Activated effector memory CD4-positive, alpha-beta T cell treated with Interleukin-2 at 50 U/mL for 16 hours (primary cell): ENCODE measurements at places on chromosomes 11 and 22.
A peak's percentile ranks its signal among the peaks of the same experiment; 100 is the strongest.

DNA sequence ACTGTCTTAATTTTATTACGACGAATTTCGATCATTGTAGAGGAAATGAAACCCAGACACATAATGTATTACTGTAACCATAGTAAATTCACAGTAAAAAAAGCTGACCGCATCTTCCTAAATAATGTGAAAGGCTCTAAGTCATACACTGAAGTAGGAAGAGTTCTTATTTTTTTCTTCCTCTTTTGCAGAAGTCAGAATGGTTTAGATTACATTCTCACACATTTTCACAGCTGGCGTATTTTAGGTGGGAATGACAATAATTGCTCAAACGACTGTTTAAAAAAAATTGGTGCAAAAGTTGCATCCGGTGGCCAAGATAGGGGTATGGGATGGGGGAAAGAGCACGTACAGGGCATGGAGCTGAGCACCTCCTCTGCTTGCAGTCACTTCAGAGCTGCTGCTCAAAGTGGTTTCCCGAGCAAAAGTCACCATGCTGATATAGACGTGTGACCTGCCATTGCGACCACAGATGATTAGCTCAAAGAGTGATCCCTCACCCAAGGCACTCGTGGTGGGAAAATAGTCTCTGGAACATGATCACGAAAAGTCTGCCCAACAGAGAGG lies 35.3 kb downstream of the MMP13 start:
- DNase-seq, result no peak

- no peak for DNase-seq
These were observed 16.4 kb upstream of the FCHSD2 start for GRCh38 chr11:73158356-73159051.

DNA sequence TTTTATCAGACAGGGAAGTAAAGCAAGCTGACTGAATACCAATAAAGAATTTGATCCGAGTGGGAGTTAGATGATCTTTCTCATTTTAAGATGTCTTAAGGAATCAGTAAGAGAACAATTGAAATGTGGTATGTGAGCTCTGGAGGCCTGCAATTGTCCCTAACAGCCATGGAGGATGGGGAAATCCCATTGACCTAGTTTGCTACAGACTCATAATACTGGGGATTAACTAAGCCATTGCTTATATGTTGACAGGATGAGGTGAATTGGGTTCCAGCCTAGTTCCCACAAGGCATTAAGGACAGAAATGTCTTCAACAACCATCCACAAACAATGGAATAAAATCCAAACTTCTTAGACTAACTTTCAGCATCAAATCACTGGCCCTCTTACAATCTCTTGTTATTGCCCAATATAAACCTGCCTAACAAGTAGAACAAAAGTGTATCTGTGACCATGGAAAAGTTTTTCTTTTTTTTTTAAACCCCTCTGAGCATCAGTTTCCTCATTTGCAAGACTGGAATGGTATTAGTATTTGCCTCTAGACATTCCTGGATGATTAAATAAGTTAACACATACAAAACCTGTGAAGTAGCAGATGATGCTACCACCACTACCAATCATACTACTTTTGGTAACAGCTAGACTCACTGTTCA lies 773.2 kb downstream of the DLG2 start:
- no peak for DNase-seq

DNA sequence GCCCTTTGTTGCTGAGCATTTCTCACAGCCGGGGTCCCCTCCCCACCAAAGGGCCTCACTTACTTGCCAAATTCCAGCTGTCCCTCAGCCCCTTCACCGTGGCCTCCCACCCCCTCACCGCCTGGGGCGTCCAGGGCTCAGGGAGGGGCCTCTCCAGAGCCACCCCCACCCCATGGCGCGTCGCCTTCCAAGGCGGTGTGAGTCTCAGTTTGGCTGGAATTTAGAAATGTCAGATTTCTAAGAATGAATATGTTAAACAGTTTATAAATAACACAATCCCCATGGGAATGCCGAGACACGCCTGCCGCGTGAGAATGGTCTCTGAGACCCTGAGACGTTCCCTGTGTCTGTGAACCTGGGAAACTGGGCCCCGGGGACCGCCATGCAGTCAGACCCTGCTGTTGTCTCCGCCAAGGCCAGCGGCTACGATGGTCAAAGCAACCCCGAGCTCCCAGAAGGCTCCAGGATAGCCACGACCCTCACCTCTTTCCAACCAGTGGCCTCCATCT lies 28.9 kb downstream of the CELSR1 start:
- no peak for DNase-seq

DNA sequence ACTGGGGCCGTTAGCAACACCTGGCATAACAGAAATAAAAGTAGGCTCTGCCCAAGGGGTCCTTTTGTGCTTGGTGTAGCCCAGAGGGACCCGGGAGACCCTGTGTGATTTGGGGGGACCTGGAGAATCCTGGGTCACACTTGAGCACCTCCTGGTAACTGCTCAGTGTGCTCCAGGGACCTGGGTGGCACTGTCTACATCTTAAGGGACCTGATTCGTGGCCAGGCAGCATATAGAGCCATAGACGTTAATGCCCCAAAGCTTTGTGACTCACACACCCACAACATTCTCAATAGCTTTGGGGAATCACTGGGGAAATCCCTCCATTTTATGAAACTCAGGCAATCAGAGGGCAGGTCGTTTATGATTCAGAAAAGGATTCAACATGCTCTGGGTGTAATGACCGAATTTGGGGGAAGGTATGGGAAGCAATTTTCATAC lies 3.6 kb upstream of the IGF2 start:
- DNase-seq, result no peak

DNA sequence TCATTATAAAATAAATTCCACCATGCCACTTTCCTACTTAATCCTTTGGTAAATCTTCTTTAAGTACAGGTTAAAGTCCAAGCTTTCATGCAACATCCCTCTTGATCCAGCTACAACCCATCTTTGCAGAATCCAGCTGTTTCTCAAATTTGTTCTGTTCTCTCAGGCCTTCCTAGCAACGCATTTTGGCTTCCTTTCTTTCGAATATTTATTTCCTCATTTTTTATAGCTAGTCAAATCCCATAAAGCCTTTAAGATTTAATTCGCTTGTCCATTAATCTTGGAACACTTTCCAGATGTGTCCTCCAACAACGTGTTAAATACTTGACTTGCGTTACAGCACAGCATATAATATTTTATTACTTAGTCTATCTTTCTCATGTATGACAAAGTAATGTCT lies 600.1 kb upstream of the CHORDC1 start:
- DNase-seq, result no peak

GRCh38 chr11:64511966-64512365 lies 79.1 kb upstream of the SLC22A12 start:
- no peak for DNase-seq

GRCh38 chr11:12922980-12923507 lies 86.1 kb upstream of the RASSF10 start:
- DNase-seq, result no peak

- DNase-seq, result no peak
These were observed 1.3 kb downstream of the EHBP1L1 start for GRCh38 chr11:65576867-65577755.

DNA sequence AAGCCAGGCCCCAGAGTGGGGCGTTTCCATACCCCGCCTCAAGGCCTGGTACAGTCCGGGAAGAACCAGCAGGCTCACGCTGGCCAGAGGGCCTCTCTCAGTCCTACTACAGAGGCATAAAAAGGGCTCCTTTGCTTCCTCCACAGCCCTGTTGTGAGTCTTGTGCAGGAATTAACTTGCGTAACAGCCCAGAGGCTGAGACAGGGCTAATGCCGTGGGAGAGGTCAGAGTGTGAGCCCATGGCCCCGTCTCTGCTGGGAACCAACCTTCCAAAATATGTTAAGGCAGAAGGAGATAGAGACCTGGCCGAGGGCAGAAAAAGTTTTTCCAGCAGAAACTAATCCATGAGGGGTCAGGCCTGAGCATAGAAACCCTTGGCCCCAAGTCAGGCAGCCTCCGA lies 19.9 kb upstream of the TMEM184B start:
- no peak for DNase-seq

DNA sequence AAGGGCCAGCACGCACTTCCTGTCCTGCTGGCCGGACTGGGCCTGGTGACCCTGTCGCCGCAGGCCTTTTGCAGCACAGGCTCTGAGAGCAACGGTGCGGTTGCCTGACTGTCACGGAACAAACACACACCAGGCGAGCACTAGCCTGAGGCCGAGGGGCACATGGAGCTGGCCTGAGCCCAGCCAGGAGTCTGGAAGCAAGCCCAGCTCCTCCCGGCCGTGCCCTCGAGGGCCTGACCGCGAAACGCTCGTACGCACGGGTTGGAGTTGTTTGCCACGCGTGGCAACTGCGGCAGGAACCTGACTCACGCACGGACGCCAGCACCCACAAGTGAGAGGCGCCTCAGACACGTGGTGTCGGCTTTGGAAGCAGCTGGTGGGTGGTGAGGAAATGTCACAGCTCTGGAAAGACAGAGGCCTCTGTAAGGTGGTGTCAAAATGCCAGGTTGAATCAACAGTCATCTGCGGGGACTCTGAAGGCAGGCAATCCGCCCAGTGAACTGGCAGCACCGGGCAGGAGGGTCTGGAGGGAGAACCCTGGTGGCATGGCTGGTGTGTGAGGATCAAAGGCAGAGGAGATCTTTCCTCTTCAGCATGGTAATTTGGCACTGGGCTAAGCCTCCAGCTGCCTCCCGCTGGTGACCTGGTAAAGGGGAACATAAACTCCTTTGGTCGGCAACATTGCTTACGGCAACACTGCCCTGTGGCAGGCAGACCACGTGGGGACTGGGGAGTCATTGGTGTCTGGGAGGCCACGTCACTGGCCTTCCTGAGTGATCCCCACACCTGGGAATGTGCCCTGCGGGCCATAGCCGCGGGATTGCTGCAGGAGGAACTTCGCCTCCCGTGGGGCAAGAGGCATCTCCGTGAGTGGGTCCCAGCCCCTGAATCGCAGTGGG lies 15.3 kb upstream of the IL17REL start:
- DNase-seq, result peak; percentile 40

GRCh38 chr11:45459491-45459890 lies 173.3 kb upstream of the SYT13 start:
- no peak for DNase-seq

DNA sequence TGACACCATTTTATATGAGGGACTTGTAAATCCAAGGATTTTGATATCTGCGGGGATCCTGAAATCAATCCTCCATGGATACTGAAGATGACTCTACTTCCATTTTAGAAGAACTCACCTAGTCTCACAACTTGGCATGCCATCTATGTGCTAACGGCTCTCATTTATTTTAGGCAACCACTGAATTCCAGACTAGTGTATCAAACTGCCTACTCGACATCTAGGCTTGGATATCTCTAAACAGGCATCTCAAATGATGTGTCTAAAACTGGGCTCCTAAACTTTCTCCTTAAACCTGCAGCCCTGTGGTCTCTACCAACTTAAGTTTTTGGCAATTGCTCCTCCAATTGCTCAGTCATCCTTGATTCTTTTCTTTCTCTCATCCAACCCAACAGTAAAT lies 31.2 kb upstream of the CLNS1A start:
- no peak for DNase-seq

- DNase-seq, result no peak
These were observed 82.9 kb downstream of the ETS1 start for GRCh38 chr11:128504486-128504885.

- DNase-seq, result no peak
These were observed 3.4 kb downstream of the SCGB1D4 start for GRCh38 chr11:62295504-62295903.

GRCh38 chr22:46569055-46569847 lies 31.8 kb upstream of the CELSR1 start:
- DNase-seq, result no peak

DNA sequence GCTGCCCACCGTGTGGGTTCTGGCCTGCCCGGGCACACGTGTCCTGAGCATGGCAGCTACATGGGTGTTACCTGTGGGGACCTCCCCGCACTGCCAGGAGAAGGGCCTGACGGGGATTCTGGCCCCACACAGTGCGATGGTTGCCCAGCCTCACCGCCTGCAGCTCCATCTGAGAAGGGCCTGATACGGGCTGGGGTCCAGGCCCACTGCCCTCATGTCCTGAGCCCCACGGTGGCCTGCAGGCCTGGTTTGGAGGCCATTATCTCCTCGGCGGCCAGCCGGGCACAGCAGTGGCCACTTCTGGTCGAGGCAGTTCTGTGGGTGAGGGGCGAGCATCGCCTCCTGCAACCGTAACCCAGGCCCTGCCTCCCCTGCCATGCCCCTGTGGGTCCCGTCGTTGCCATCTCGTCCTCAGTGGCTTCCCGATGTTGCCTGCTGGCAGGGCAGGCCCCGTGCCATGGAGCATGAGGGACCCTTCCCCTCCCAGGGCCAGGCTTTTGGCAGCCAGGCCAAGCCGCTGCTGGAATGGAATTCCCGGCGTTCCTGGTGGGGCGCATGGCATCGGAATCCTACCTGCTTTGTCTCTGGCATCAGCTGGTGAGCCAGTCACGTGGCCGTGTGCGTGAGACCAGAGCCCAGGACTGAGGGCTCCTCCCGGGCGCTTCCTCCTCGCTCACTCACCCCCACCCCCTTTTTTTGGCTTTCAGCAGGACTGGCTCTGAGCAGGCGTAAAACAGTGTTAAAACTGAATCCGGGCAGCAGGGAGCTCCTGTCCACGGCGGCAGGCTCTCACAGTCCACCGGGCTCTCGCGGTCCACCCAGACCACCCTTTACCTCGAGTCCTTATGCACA lies 71.9 kb upstream of the PPARA start:
- no peak for DNase-seq

GRCh38 chr11:118046964-118047700 lies 29.7 kb upstream of the TMPRSS4 start:
- no peak for DNase-seq

DNA sequence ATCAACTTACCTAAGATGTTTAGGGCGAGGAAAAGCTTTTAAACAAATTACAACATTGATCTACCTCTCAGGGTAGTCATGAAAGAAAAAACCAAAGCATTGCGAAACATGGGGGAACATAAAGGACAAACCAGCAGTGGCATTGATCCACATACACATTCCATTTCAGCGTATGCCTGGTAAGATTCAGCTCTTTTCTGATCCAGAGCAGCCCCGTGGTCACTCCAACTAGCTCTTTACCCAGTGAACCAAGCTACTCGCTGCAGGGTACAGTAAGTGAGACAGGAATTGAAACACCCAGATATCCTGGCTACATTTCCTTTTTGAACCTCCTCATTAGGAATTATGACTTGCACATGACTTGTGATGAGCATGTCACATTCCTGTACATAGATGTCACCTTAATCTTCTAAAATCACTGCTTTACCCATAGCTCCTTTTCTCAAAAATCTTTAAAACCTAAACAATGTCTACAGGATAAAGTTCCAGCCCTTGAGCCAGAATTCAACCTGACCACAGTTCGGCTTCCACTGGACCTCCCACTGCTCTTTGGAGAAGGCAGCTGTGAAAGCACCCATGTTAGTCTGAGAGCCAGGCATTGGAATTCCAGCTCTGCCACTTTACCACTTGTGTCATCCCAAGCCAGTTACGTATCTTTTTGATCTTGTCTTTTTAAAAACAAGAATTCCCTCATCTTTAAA lies 42.9 kb upstream of the AKIP1 start:
- no peak for DNase-seq
